ENCODE measurements at places on chromosomes 1 and 21. TPM values are rescaled to one million over a fixed set of nuclear protein-coding genes. Genes with fewer than 3 reads are reported as not detected.

DNA sequence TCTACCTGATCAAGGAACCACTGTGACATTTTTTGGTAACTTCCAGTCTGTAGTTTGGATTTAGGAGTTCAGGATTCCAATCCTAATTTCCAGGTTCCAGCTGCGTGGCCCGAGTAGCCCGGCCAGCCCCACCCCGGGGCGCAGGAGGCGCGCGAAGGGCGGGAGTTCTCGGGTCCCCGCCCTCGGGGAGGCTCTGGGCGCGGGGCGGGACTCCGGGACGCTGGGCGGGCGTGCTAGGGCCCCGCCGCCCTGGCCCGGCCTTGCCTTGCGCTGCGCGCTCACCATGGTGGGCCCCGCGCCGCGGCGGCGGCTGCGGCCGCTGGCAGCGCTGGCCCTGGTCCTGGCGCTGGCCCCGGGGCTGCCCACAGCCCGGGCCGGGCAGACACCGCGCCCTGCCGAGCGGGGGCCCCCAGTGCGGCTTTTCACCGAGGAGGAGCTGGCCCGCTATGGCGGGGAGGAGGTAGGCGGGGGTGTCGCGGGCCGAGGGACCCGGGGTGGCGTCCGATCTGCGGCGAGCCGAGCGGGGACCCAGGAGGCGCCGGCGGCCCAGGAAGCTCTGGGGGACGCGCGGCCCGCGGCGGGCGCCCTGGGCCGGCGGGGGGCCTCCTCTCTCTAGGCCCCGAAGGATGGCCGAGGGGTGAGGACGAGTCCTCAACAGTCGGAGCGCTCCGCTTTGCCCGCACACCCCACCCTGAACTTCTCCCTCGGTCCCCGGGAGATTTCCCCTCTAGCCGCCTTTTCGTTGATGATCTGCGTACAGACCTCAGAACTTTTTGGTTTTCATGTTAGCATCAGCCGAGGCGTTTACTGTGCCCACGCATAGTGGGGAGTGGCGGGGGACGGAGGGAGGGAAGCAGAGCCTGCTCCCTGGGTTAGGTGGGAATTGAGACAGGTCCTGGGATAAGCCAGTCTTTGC is at the start of gene NENF:
Gene NENF (plus strand): TSS at position 260 of the 916 bp plus-strand sequence. CDS start 24 bp downstream, at position 284.
- peak; percentile 48 for DNase-seq

DNA sequence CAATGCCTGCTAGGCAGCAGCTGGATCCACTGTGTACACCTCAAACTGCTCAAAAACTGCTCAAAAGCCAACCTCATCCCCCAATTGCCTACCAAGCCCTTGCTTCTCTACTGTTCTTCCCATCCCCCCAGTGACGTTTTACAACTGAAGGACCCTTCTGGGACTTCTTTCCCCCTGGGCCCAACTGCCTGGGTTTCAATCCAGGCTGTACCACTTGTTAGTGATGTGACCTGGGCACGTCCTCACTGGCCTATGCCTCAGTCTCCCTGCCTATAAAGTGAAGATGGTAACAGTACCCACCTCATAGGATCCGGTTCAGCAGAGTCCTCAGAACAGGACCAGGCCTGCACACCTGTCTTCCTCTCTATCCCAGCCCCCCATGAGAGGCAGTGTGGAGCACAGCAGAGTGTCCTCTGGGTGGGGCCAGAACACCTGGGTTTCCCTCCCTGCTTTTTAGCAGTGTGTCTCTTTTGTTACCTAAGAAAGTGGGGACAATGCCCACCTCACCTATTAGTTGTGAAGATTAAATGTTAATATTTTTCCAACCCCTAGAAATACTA is 1.9 kb upstream of the TEKT2 start:
- no peak for DNase-seq

GRCh38 chr1:161549652-161550051 is at the start of gene FCGR3A:
TSS of gene FCGR3A (minus strand) at chr1:161549818. CDS start at chr1:161549736, 82 bp downstream.
- DNase-seq, result no peak

The DENND2C gene
- polyA plus RNA-seq, result 10.1 TPM

The S100A4 gene
- polyA plus RNA-seq, result 188 TPM

GRCh38 chr1:47624531-47624930 is 186.7 kb downstream of the FOXD2 start:
- no peak for DNase-seq

The MANEAL gene
- 2.9 TPM for polyA plus RNA-seq

The S100B gene
- polyA plus RNA-seq, result 9.2 TPM

DNA sequence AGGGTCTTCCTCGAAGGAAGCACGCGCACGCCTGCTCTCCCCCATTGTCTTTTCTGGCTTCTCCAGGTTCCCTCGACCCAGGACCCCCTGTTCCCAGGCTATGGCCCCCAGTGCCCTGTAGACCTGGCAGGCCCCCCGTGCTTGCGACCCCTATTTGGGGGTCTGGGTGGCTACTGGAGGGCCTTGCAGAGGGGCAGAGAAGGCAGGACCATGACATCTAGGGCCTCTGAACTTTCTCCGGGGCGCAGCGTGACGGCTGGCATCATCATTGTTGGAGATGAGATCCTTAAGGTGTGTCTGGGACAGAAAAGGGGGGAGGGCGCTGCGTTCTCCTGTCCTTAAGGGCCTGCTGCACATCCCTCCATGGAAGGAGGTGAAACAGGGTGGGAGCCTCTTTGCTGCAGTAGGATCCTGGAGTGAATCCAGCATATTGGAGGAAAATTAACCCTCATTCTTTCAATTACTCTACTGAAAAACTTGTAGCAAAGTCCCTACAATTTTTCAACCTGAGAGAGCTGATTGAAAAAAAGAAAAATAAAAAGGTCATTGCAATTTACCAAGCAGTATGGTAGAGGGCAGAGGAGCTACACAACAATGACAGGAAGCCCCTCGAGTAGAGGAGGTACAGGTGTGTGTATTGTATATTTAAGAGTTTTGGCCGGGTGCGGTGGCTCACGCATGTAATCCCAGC is 777 bp downstream of the FLAD1 start:
- DNase-seq, result no peak

The HPDL gene
- polyA plus RNA-seq, result 2.1 TPM

The NPR1 gene
- polyA plus RNA-seq, result 12.7 TPM

GRCh38 chr1:41532206-41532975 is 47.9 kb upstream of the EDN2 start:
- DNase-seq, result no peak

GRCh38 chr21:20999659-21000058 is 1.4 kb downstream of the NCAM2 start:
- DNase-seq, result peak; percentile 26

DNA sequence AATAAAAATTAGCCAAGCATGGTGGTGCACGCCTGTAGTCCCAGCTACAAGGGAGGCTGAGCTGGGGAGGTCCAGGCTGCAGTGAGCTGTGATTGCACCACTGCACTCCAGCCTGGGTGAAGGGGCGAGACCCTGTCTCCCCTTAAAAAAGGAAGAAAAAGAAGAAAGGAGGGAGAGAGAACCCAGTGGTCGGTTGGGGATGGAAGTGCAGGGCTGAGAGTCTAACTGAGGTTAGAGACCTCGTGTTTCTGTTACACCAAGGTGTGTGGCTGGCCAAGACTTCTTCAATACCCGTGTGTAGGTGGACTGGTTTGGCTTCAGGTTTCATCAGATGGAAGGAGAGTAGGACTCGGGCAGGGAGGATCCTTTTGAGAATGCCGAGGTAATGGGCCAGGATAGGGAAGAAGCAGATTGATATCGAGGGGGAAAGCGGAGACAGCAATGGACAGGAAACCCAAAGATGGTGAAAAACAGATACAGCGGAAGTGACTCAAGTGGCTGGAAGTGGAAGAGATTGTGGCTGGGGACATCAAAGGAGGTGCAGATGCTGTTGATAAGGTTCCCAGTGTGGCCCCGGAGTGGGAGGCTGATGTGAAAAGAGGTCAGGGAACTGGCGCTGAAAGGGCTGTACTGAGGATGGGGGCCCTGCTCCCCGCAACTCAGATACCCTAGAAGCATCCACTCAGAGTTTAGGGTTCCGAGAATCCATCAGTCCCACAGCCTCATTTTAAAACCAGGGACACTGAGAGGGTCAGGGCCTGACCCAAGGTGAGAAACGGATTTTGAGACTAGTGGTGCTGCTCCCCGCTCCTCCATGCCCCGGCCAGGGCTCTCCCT is 681 bp upstream of the UBXN10 start:
- no peak for DNase-seq

GRCh38 chr1:47508702-47509431 is 71.0 kb downstream of the FOXD2 start:
- DNase-seq, result no peak

- no peak for DNase-seq
Measured at GRCh38 chr1:15260418-15261154, 13.6 kb downstream of the FHAD1 start.

The AIM2 gene
- 0.46 TPM for polyA plus RNA-seq

The SON gene
- 209 TPM for polyA plus RNA-seq

GRCh38 chr1:33292726-33293340 is 28.1 kb downstream of the A3GALT2 start:
- DNase-seq, result no peak

GRCh38 chr1:30706528-30706927 is 16.9 kb downstream of the MATN1 start:
- DNase-seq, result no peak

DNA sequence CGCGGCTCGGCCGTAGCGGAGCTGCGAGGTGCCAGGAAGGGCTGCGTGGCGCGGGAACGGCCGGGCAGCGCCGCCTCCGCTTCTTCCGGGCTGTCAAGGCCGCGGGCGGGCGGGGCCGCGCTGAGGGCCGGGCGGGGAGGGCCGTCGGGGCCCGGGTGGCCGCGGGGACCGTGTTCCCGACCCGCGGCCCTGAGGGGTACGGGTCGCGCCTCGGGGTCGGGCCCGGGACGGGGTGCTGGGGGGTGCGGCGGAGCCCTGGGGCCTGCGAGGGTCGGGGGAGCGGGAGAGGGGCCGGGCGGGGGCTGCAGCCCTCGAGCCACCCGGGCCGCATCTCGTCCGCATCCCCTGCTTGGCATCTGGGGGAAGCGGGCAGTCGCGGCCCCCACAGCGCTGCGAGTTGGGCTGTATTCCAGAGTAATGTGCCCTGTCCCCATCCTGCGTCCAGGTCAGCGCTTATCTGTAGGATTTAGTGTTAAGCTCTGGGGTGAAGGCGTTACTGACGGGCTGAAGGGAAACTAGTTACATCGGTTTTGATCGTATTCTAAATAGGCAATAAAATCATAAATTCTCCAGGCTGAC is 379 bp downstream of the RER1 start:
- DNase-seq, result no peak

DNA sequence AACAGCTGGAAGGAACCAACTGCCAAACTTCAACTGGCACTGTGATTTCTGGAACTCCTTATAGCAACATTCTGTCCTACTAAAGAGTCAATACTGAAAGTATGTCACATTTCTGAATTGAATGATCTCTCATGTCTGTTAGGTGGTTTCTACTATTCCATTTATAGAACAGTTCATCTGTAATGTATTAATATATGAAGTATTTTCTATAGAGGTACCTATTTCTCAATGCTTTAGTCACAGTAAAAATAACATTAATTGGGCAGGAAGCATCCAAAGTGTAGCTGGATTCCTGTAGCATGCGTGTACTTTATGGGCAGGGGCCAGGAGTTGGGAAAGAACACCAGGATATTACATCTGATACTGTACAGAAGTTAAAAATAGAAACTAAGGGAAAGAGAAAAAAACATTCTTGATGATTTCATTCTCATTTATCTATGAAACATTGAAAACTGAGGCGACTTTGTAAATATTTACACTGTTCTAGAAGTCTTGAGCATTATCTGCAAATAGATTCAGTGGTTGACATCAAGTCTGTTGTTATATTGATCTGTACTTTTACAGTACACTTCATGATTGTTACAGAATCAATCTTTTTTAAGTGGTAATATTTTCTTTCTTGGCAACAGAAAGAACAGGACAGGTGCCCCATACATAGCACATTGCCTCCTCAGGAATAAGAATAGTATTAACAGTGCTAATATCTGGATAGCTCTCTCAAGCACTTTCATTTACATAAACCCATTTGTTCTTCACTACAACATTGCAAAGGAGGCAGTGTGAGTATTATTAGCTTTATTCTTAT is 6.2 kb upstream of the ZNF281 start:
- DNase-seq, result peak; percentile 58

- DNase-seq, result no peak
Measured at GRCh38 chr1:246104927-246105326, 402.2 kb downstream of the SMYD3 start.

- DNase-seq, result no peak
Measured at GRCh38 chr1:9621032-9621431, 30.5 kb upstream of the PIK3CD start.

The AMY2A gene
- not detected for polyA plus RNA-seq

DNA sequence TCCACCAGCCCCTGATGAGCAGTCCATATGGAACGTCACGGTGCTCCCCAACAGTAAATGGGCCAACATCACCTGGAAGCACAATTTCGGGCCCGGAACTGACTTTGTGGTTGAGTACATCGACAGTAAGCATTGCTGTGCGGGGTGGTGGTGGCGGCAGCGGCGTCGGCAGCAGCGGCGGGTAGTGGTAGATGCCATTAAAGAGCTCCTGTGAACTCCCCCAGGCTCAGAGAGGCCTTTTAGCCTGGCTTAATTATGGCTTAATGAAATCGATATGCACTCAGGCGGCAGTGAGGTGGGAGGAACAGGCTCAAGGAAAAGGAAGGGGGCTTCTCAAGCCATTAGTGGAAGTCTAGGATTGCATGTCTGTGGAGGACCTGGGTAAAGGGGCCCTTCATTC is 41.9 kb upstream of the CNTN2 start:
- DNase-seq, result no peak

The VAV3 gene
- polyA plus RNA-seq, result 3.3 TPM

GRCh38 chr1:117237726-117238381 is 27.1 kb upstream of the VTCN1 start:
- no peak for DNase-seq

DNA sequence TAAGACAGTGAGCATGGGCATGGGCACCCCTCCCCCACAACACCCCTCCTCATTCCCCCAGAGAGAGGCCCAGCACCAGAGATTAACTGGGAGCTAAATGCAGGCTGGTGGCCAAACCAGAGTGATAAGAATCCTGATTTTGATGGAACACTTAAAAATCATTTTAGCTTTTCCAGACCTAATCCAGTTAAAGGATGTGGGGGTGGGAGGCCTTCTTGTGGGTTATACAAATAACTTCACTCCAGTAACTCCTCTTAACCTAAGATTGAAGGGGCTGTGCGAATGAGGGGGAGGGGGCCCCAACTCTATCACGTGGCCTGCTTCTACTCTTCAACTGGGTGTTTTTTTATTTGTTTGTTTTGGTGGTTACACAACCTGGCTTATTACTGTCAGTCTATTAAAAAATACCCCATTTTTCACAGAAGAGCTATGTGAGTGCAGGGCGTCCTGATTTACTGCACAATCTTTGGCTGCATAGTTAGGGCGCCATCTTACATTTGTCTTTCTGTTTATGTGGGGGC is 398.1 kb upstream of the LYPLAL1 start:
- DNase-seq, result no peak

- DNase-seq, result no peak
Measured at GRCh38 chr1:230744382-230744781, 2.8 kb upstream of the CAPN9 start.

The FCRL4 gene
- polyA plus RNA-seq, result not detected

- no peak for DNase-seq
Measured at GRCh38 chr1:29783508-29784275, 547.4 kb downstream of the PTPRU start.

GRCh38 chr1:228108742-228109072 is 392 bp downstream of the MRPL55 start:
- DNase-seq, result no peak

- no peak for DNase-seq
Measured at GRCh38 chr1:30904191-30904961, 4.2 kb downstream of the SDC3 start.

- DNase-seq, result no peak
Measured at GRCh38 chr21:45532826-45533360, 9.3 kb downstream of the SLC19A1 start.

- DNase-seq, result no peak
Measured at GRCh38 chr1:71399594-71399993, 318.8 kb upstream of the ZRANB2 start.

GRCh38 chr1:94551449-94551848 is 9.9 kb upstream of the F3 start:
- DNase-seq, result no peak

- no peak for DNase-seq
Measured at GRCh38 chr21:34724131-34724856, 55.5 kb downstream of the CLIC6 start.

The TSSK3 gene
- polyA plus RNA-seq, result 2.9 TPM
